ENCODE measurements at places on chromosomes 13 and 19.

GRCh38 chr13:41554626-41555386 is 97.5 kb downstream of the RGCC start:
- DNase-seq = no peak

- no peak for DNase-seq
Measured at GRCh38 chr19:47274891-47275761, 441 bp downstream of the INAFM1 start.

GRCh38 chr13:71149046-71149445 is 718.0 kb downstream of the DACH1 start:
- DNase-seq = no peak

GRCh38 chr13:46320406-46320805 is 66.6 kb downstream of the RUBCNL start:
- DNase-seq = no peak

All from HTR-8/SVneo (cell line).